ENCODE measurements at places on chromosomes 12 and 14.

GRCh38 chr12:75205558-75205957 lies 4.1 kb downstream of the KCNC2 start:
- no peak for DNase-seq

- no peak for DNase-seq
Observed at GRCh38 chr12:81896771-81897170, 137.6 kb upstream of the PPFIA2 start.

DNA sequence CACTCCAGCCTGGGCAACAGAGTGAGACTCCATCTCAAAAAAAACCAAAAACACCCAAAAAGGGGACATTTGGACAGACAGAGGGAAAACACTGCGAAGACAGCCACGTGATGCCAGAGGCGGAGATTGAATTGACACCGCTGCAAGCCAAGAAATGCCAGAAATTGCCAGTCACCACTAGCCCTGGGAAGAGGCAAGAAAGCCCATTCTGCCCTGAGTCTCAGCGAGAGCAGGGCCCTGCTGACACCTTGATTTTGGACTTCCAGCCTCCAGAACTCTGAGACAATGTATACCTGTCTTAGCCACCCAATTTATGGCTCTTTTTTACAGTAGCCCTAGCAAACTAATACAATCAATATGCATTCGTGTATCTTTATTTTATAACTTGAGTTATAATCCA lies 7.4 kb upstream of the IGFBP6 start:
- DNase-seq: no peak

- DNase-seq: no peak
Observed at GRCh38 chr12:93849946-93850345, 172.8 kb downstream of the CRADD start.

GRCh38 chr14:34930591-34931091 lies 52.2 kb upstream of the SRP54 start:
- no peak for DNase-seq

DNA sequence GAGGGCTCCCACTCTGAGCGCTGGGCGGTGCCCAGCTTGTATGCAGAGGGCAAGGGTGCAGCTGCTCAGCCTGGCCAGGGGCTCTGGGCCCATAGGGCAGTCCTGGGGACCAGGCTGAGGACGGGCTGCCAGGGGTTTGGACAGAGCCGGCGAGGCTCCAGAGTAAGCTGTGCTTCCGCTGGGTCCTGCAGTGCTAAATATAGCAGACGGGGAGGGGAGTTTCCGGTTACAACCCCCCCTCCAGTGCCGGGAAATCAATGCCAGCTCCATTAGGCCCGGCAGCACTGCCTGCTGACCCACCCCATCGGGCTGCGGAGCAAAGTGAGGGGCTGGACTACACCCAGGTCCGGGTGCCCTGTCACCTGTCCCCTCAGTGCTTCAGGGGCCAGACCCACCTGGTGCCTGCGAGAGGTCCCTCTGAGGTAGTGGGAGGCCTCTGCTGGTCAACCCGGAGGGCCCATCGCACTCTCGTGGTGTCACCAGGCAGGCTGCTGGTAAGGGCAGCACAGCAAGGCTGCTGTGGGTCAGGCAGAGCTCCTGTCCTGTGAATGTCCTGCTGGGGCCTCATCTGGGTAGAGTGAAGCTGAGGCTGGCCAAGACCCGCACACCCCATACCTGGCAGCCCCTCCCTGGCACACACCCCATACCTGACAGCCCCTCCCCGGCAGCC lies 2.6 kb upstream of the JAG2 start:
- no peak for DNase-seq

- DNase-seq: no peak
Observed at GRCh38 chr14:31489691-31490090, 1.9 kb upstream of the GPR33 start.

DNA sequence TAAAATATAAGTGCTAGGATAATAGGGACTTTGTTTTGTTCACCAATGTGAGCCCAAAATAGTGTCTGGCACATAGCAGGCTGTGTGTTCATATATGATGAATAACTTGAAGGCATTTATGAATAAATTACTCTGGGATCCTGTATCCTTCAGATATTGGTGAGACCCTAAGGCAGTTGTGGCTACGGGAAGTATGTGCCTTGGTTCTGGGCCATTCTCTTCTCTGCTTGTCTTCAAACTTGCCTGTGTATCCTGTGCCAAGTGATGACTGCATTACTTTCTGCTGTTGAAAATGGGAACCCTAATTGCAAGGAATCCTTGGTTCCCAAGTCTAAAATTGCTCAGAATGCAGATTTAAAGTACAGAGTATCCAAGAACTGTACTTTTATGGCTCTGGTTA lies 67.6 kb upstream of the KTN1 start:
- DNase-seq: no peak

DNA sequence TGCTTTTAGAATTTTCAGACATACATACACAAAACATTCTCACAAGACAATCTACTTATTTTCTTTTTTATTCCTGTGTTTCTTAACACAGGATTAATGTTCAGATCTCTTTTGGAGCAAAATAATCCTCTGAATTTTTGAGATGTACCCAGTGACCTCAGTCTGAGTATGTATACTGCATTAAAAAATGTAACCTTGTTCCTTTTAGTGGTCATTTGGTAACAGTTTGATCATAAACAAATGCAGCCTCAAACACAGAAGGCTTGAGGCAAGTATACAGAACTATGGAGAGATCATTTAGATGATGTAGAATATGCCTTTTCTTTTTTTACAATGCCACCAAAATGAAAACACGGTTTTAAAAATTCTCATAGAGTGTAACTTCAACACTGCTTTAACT lies 9.7 kb downstream of the HIF1A start:
- DNase-seq: no peak

DNA sequence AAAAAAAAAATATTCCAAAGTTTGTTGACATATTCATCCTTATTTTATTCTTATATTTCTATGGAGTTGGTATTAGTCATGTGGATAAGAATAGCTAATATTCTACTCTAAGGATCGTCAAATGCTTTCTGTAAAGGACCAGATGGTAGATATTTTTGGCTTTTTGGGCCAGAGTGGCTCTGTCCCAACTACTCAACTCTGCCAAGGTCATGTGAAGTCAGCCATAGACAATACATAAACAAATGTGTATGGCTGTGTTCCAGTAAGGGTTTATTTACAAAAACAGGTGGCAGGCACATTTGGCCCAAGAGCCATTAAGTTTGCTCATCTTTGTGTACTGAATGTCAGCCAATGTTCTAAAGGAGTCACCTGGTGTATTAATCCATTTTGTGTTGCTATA lies 131.8 kb downstream of the TBX5 start:
- DNase-seq: no peak

- DNase-seq: no peak
Observed at GRCh38 chr12:20109676-20110075, 258.7 kb upstream of the PDE3A start.

- DNase-seq: no peak
Observed at GRCh38 chr14:76019676-76020075, 34.1 kb downstream of the IFT43 start.

DNA sequence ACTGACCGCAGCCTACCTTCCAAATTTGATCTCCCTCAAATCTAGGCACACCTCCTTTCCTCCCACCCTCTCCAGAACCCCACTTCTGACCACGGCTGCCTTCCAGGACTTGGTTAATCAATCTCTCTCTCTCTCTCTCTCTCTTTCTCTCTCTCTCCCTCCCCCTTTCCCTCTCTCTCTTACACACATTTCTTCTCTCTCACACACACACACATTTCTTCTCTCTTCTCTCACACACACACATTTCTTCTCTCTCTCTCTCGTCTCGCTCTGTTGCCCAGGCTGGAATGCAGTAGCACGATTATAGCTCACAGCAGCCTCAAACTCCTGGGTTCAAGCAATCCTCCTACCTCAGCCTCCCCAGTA lies 521 bp upstream of the GMFB start:
- no peak for DNase-seq

DNA sequence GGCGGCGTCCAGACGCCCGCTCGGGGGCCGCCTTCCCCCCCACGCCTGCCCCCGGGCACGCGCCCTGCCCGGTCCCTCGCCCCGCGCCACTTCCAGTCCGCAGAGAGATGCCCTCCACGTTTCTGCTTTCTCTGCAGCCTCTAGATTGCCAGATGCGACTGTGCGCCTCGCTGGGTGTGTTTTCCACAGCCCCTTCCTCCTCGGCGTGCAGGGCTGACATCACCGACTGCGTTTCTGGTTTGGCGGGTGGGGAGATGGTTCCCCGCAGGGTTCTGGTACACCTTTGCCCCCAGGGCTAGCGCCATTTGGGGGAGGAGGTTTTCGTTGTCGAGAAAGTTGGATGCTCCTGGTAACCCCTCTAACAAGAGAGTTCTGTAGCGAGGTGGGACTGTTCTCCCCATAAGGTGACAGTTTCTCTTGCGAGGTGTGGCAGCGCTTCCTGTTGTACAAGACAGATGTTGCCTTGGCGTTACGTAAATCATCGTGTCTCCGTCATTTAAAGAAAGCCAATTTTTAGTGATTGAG lies 1.5 kb downstream of the CALM1 start:
- no peak for DNase-seq

GRCh38 chr12:65609359-65609771 lies 214.9 kb upstream of the HMGA2 start:
- peak; percentile 44 for DNase-seq

- no peak for DNase-seq
Observed at GRCh38 chr12:94722664-94723063, 72.3 kb upstream of the TMCC3 start.

DNA sequence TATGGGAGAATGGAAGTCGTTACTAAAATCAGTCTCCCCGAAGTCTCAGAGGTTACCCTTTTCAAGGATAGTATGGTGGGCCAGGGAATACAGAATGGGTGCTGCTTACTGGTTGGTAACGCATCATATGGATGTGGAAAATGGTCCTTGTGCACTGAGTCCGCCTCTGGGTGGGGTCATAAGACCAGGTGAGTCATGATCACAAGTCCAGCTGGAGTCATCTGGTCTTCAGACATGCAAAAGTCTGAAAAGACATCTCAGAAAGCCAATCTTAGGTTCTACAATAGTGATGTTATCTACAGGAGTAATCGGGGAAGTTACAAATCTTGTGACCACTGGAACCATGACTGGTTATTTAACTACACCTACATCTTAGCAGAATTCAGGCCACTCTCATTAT lies 71.9 kb upstream of the TCL1B start:
- DNase-seq: no peak

GRCh38 chr14:33682760-33683159 lies 268.1 kb downstream of the EGLN3 start:
- no peak for DNase-seq

- DNase-seq: no peak
Observed at GRCh38 chr12:24255920-24256665, 306.6 kb upstream of the SOX5 start.

DNA sequence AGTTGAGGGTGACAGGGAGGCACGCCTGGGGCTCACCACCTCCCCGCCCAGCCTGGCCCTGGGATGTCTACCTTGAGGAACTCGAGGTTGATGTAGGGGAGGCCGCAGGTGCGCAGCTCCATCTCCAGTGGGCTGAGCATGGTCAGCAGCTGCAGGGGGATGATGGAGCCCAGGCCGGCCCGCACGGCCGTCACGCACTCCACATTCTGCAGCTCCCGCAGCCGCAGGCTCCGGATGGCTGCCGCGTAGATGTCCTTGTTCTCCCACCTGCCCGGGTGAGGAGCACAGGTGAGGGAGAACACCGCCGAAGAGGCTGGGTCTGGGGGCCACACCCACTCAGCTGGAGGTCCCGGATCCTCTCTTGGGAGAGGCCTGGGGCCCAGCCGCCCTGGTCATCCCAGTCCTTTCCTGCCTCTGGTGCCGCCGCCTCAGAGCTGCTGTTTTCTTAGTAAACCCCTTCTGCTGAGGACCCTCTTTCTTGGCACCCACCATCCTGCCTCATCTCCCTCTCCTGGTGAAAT lies 38.2 kb downstream of the TRAFD1 start:
- DNase-seq: no peak

- no peak for DNase-seq
Observed at GRCh38 chr12:97380440-97380839, 82.2 kb upstream of the RMST start.

- DNase-seq: no peak
Observed at GRCh38 chr14:24172871-24173281, 996 bp downstream of the REC8 start.

DNA sequence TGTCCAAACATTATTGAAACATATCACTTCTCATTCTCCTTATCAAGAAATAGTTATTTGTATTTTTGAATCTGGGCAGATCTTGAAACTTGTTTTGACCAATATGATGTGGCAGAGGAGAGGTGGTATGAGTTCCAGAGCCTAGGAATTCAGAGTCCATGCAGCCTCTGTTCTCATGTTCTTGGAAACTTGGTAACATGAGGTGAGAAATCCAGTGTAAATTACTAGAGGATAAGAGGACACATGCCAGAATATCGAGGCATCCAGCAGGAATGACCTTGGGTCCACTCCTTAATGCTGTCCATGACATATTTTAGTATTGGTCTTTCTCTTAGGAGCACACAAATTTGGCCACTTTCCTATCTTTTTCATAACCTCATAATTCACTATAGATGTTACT lies 1374.6 kb downstream of the FSCB start:
- DNase-seq: no peak

- no peak for DNase-seq
Observed at GRCh38 chr12:120814203-120814902, 88.7 kb downstream of the ACADS start.

- DNase-seq: no peak
Observed at GRCh38 chr14:27190296-27190695, 592.5 kb upstream of the NOVA1 start.

DNA sequence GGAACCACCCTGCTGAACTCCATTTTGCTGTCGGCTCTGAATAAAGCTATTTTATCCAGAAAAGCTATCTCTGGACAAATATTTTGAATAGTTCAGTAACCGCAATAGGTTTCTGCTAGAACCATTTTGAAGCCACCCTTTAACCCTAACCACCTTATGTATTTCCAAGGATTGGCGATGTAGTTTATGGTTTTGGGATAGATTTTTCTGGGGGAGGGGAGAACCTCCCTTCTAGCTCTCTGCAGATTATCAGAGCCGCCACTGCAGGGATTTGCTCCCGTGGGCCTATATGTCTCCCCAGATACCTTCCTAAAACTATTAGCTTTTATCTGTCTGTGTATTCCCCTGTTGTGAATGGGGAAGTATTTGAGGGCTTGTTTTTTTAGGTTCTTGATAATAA lies 1.8 kb upstream of the TUBA1B start:
- DNase-seq: no peak

Data from kidney glomerular epithelial cell (primary cell).